K562 (cell line): ENCODE measurements at places on chromosomes 6 and 20.

GRCh38 chr6:1781152-1781816, 171.6 kb downstream of the FOXC1 start:
- no peak for DNase-seq

DNA sequence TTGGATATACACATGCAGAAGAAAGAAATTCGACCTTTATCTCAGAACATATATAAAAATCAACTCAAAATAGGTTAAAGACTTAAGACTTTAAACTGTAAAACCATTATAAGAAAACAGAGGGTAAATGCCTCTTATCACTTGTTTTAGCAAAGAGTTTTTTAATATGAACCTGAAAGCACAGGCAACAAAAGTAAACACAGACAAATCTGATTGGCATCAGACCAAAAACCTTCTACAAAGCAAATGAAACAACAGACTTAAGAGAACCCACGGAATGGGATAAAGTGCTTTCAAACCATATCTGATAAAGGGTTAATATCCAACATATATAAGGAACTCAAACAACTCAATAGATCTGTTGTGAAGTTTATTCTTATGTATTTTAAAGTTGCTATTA, 309.9 kb upstream of the OPRM1 start:
- no peak for DNase-seq

DNA sequence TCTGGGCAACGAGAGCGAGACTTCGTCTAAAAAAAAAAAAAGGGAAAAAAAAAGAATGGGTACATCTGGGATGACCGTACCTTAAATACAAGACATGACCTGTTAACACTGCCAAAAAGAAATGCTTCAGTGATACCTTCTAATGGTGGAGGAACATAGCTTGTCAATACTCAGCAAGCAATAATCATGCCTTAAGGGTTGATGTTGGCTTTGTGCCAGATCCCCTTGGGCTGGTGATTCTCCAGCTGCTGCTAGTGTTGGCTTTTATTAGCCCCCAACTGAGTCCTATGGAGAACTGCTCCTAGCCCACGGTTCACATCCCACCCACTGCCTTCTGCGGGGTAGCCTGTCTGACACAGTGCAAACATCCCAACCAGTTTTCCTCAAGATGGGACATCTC, 134.9 kb downstream of the PLCB1 start:
- DNase-seq = no peak

GRCh38 chr6:19812512-19813119, 24.6 kb upstream of the ID4 start:
- DNase-seq = peak; percentile 34

- DNase-seq = no peak
Measured at GRCh38 chr20:49851231-49851705, 38.6 kb downstream of the SLC9A8 start.

DNA sequence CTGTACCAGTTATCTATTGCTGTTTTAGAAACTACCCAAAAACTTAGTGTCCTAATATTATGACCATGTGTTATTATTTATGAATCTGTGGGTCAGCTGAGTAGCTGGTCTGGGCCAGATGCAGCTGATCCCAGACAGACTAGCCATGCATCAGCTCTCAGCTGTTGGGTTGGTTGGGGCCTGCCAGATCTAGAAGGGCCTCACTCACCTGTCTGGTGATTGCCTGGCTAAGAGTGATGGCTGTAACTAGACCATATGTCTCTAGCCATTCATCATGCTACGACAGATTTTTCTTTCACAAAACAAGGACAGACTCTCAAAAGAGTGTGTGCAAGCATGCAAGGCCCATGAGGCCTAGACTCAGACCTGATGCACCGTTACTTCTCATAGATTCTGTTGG, 403.2 kb downstream of the SAMD5 start:
- no peak for DNase-seq

DNA sequence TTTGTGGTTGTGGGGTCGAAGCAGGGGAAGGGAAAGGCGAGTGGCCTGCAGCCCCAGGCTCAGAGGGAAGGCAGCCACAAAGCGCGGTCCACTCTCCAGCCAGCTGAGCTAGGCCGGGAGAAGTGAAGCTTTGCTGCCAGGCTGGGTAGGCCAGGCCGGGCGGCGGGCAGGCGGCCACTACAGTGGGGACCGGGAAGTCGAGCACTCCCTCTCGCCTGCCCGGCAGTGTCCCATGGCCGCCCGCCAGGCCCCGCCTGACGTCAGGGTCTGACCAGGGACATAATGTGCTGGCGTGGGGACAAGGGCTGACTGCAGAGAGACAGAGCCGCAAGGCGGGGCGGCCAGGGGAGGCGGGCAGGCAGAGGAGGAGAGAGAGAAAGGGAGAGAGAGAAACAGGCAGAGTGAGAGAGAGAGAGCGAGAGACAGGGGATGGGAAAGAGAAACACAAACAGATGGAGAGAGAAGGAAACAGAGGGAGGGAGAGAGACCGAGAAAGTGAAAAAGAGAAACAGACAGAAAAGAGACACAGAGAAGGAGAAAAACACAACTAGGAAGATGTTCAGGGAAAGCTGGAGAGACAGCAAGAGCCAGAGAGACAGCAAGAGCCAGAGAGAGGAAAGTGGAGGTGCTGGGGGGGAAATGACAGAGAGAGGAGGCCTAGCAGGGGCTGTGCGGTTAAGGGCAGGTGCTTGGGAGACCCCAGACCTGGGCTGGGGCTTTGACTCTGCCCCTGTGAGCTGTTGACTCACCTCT, 94.5 kb upstream of the PTPN1 start:
- DNase-seq = no peak

DNA sequence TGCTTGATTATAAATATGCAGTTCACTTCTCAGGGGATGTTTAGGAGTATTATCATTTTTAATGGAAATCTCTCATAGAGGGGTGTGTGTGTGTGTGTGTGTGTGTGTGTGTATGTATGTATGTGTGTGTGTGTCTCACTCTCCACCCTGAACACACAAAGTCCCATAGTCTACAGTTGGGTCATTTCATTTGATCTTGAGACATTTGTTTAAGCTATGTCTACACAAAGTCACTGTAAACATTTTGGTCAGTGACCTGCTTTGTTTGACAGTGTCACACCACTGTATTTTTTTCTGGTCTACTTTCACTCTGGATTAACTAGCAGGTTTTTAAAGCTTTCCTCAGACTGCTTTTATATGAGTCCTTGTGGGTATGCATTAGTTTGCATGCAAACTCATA, 215.2 kb downstream of the GRIK2 start:
- DNase-seq = no peak

DNA sequence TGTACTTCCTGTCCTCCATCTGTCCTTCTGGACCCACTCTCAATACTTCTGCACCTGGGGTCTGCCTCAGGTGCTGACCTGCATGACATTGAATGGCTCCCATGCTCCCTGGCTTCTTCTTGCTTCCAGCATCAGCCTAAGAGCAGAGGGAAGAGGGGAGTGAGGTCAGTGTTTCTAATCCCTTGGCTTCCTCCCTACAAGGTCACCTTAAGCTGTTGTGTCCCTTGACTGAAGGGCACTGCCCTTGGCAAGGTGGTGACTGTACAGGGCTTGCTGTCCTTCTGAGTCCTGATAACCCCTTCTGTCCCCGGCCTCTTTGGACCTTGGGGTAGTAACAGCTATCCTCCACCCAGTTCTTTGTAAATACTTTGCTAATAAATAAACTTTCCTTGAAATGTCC, 9.6 kb downstream of the HLA-DMB start:
- no peak for DNase-seq

DNA sequence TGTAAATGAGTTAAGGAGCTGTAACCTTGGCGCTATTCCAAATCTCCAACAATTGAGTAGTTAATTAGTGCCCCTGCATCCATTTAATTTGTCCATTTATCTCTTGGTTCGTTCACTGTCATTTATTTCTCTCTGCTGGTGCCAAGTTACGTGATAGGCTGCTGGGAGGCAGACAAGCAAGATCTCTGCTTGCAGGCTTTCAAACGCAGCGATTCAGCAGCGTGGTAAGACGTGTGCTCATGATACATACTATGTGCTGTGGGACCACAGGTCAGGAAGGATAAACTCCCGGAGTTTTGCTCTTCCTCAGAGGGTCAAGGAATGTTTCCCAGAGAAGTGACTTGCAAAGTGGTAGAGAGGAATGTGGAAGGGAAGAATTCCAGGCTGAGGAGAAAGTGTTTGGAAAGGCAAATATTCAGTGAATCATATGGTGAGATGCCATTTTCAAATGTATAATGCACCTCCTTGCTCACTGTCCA, 46.4 kb downstream of the UTRN start:
- no peak for DNase-seq

DNA sequence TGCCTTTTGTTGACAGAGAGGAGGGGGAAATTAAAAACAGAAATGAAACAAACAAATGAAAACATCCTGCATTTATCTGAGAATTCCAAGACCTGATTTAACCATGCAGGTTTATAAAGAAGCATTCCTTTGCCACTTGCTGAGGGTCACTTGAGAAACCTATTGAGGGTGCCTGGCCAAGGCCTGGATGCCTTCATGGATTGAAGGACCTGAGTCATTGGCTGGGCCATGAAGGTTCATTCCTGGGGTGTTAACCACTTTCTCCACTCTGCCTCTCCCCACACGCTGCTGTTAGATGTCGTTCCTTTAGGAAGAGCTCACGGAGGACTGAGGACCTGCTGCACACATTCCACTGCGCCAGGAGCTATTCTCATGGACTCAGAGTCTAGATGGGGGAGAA, 49.7 kb downstream of the DAAM2 start:
- DNase-seq = no peak

- DNase-seq = no peak
Measured at GRCh38 chr6:88865275-88865674, 98.1 kb downstream of the RNGTT start.

DNA sequence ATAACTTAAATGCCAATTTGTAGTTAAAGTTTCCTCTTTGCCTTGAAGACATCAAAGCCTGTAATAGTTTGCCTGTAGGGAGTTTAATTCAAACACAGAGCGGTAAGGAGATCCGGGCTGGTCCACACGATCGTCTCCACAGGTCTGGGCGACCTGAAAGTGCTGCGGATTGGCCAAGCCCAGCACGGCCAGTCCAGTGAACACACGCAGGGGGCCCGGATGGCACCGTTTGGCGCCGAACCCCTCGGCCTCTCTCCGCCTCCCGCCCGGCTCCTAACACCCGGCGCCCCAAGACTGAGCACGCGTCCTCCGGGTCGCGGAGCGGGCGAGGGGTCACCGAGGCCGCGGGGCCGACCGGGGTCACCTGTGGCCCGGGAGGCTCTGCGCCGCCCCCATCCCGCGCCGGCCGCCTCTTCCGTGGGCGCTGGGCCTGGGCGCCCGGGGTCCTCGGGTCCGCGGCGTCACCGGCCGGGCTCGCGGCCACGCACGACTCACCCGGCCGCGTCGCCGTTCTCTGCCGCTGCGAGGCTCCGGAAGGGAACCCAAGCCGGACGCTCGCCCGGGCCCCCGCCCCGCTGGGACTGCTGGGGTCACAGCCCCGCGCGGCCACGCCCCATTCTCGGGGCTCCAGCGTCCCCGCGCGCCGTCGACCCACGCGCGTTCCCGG, 481 bp downstream of the SERPINB6 start:
- DNase-seq = peak; percentile 85

- DNase-seq = peak; percentile 18
Measured at GRCh38 chr6:53066077-53066417, 843 bp downstream of the FBXO9 start.

DNA sequence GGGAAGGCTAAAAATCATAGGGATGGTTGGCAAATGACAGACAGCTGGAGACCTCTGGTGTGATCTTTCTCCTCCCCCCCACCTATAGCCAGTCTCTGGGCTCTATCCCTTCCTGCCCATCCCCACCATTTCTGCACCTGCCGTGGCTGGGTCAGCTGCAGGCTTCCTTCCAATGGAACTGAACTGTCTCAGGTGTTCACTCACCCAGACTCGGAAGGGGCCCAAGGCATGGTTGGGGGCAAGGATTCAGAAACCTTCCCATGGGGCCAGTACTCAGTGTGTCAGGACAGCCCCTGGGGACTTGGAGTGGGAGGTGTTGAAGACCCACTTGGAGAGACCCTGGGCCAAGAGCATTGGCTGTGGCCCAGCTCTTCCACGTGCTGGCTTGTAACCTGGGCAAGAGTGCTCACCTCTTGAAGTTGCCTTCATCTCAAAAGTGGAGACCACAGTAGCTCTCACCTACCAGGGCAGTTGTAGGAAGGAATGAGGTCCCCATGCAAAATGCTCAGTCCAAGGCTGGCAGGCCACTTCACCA, 1.7 kb upstream of the PHACTR3 start:
- no peak for DNase-seq

DNA sequence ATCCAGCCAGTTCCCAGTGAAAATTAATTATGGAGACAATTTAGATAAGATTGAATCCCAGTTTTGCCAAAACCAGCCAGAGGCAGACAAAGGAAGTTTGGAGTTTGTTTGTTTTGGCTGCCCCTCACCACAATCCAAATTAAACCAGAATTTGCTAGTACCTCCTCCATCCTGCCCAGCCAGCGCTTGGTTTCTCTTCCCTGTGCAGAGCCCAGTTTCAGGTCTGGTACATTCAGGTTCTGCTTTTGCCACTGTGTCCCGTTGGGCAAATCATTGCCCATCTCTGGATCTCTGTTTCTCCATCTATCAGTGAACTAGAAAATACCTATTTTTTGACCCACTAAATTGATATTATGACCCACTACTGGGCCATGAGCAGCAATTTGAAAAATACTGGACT, 26.4 kb downstream of the FOXP4 start:
- no peak for DNase-seq

DNA sequence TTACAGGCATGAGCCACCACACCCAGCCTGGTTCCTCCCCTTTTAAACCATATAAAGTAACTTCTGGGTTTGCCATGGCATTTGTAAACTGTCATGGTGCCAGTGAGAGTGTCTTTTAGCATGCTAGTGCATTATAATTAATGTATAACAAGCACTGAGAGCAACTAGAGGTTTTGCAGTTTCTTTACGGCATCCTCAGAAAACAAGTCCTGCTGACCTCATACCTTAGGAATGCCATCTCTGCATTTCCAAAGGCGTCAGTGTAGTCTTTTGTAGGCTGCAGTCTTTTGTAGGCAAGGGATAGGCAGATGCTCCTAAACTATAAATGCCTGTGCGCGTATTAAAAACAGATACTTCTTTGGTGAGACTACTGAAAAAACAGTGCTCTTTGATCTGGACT, 75.0 kb upstream of the EZR start:
- DNase-seq = no peak

GRCh38 chr6:52641388-52641787, 29.5 kb upstream of the TMEM14A start:
- no peak for DNase-seq

DNA sequence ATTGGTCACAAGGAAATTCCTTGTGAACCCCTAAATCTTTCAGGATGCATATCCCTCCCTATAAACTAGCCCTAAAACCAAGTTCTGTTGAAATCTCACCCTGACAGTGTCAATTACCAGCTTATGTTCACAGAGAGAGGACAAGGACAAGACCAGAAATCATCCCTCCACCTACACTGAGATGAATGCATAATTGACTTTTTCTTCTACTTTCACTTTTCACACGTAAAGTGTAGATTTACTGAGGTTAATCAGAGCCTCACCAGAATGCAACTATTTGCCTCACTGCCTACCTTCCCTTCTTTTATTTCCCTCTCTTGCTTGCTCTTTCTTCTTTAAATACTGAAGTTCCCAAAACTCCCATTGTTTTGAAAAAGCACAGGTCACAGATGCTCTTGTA, 15.3 kb upstream of the NKAIN2 start:
- DNase-seq = no peak
